ENCODE measurements at places on chromosomes 1 and 21.

DNA sequence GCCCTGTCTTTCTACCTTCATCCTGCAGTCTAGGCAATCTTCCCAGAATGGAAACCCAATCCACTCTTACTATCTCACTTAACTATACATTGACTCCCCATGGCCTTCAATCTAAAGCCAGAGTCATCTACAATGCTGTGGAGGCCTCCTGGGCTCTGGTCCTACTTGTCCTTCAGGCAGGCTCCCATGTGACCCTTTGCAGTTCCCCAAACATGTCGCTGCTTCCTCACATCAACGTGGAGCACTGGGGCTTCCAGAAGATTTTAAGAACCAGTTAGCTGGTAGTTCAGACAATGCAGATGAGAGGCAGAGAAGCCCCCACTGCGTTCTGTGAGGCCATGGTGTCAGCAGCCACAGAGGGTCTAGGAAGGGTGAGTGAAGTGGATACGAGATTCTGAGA, 18.6 kb downstream of the LYPD8 start:
- DNase-seq: no peak

DNA sequence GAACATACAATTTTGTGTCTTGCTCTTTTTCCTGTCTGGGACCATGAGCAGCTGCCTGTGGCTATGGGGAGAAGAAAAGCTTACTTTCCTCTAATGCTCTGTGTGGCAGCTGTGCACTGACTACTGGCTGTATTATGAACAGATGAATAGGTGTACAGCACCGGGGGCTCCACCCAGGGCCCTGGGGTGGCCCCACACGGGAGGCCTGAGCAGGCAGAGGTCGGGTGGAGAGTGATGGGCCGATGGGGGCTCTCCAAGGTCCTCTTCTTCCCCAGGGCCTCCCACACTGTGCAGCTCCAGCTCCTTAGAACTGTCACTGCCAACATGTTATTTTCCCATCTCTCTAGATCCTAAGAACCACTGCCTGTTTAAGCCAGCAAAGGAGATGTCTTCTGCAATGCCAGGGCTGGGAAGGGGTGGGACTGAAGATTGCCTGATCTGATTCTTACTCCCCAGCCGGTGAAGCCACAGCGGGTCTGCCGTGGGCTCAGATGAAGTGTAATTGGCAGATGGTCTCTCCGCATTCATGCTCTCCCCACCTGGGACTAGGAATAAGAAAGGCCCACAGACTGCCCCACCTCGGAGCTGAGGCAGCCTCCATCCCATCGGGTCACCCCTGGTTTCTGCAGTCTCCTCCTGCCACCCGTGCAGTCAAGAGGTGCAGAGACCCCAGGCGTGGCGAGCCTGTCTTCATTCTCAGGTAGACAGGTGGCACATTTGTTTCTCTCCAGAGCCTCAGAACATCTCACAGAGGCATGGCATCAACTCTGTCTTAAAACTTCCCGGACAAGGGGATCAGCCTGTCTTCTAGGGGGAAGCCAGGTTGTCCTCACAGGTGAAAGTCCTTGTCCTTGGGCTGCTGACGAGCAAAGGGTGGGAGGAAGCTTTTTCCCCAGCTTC, 186.5 kb upstream of the GALNT2 start:
- DNase-seq: no peak

- no peak for DNase-seq
Measured at GRCh38 chr21:46626536-46626935, 8.9 kb upstream of the PRMT2 start.

DNA sequence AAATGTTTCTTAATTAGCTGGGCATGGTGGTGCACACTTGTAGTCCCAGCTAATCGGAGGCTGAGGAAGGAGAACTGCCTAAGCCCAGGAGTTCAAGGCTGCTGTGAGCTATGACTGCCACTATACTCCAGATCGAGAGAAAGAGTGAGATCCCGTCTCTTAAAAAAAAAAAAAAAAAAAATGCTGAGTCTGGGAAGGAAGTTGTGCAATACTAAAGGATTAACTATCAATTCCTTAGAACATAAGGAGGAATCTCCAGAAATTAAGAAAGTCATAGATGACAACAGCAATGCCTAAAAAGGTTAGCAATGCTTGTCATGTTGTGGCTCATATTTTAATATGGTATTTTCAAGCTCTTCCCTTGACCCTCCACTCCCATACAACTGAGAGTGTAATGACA, 5.3 kb downstream of the LUZP1 start:
- no peak for DNase-seq

GRCh38 chr21:16777041-16777720, 735.7 kb upstream of the CXADR start:
- no peak for DNase-seq

DNA sequence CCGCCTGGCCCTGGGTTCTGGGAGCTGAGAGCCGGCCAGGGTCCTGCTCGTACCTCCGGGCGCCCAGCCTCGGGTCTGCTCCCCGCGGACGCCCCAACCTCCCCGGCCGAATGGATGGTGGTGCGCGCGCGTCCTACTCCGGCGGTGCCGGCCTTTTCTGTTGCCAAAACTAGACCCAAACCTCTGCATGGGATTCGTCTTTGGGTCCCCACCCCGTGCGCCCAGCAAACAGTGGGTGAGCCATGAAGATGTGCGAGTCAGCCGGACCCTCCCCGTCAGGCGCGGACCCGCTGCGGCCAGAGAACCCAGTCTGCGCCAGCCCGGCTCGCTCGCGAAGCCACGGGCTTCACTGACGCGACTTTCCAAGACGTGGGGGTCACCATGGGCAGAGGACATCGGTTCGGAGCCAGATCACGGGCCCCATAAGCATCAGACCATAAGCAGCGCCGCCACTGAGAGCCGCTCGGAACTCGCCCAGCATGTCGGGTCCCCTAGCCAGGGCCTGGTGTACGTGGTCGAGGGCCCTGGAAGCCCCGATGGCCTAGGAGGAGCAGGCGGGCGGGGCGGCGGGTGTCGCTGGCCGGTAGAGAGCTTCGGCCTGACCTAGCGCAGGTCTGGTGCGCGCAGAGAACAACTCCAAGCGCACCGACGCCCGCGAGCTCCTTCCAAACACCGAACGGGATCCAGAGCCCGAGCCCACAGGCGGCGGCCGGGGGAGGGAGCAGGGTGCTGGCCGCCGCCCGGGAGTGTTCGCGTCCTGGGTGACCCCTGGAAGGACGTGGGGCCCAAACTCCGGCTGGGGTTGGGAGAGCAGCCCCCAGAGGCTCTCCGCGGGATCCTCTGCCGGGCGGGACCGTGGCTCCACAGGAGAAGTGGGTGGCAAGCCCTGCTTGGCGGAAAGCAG, 1.0 kb upstream of the TP73 start:
- DNase-seq: no peak

DNA sequence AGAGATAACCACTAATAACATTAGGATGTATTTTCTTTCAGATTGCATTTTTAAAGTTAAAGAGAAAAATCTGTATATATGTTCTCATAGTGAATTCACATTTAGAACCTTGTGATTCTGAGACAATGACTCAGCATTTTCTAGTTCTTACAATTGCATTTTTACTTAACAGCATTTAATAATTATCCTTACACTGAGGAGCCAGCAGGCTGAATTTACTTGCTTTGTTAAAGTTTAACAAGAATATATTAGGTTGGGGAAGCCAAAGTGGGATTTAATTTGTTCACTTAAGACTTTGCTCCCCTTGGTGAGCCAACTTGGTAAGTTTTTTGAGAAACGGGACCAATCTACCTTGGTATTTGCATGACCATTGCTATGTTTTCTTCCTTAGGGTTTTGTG, 4.5 kb downstream of the PATJ start:
- no peak for DNase-seq

DNA sequence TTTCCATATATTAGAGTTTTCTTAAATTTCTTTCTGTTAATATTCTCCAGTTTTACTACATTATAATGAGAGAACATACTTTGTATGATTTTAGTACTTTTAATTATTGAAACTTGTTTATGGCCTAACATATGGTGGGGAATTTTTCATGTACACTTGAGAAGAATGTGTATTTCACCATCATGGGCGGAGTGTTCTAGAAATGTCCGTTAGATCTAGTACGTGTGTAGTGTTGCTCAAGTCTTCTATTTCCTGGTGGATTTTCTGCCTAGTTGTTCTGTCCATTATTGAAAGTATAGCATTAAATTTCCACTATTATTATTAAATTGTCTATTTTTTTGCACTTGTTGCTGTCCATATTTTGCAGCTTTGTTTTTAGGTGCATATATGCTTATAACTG, 64.0 kb upstream of the RGS21 start:
- no peak for DNase-seq

DNA sequence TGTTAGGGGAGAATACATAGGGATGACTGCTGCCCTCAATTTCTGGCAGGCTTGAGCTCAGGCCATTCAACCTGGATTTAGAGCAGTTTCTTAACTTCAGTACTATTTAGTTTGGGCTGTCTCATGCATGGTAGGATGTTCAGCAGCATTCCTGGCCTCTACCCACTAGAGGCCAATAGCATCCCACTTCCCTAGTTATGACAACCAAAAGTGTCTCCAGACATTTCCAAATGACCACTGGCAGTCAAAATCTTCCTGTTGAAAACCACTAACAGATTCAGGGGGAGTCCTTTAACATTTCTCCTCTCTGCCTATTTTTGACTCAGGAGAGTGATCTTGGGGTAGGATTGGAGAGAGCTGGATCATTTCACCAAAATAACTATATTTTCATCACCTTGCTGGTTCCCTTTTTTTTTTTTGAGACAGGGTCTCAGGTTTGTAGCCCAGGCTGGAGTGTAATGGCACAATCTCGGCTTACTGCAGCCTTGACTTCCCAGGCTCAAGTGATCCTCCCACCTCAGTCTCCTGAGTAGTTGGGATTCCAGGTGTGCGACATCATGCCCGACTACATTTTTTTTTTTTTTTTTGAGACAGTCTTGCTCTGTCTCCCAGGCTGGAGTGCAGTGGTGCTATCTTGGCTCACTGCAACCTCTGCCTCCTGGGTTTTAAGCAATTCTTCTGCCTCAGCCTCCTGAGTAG, 8.7 kb downstream of the GNAT2 start:
- no peak for DNase-seq

- no peak for DNase-seq
Measured at GRCh38 chr21:28799926-28800325, 192.8 kb downstream of the LTN1 start.

GRCh38 chr1:82329226-82329625, 528.5 kb downstream of the ADGRL2 start:
- no peak for DNase-seq

DNA sequence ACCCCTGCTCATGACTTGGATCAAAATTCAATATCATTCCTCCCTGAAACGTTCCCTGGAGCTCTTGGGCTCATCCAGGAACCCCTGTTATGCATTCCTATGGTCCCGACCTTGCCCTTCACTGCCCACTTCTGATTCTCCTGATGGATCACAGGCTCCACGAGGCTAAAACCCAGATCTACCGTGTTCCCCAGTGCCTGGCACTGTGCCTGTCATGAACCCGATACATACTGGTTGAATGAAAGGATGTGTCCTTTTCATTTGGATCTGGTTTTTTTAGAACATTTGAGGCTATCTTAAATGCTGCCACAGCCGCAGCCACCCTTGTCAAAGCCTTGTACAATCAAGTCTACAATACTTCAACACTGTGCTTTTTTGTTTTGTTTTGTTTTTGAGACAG, 22.2 kb upstream of the OPRD1 start:
- no peak for DNase-seq

DNA sequence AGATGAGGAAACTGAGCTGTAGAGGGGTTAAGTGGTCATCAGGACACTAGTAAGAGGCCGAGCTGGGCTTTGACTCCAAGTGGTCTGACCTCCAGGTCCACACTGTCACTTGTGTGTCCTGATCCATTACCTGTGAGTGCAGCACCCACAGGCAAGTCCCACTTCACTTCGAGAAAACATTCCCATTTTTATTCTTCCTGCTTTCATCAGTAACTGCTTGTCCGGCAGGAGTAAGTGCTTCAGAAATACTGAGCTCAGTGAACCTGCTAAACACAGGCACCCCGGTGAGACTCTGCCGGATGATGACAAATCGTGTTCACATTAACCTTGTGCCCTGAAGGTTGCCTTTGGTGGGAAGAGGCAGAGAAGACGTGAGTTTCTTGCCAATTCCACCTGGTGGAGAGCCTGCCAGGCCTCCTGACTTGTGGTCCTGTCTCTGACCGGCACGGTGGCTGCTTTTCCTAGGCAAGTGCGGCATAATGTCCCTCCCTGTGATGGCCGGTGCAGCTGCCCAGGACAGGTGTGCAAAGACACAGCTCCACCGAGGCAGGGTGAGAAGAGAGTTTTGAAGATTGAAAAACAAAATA, 29.4 kb downstream of the ZBTB18 start:
- DNase-seq: no peak

- DNase-seq: no peak
Measured at GRCh38 chr21:32304998-32305397, 6.3 kb downstream of the MRAP start.

DNA sequence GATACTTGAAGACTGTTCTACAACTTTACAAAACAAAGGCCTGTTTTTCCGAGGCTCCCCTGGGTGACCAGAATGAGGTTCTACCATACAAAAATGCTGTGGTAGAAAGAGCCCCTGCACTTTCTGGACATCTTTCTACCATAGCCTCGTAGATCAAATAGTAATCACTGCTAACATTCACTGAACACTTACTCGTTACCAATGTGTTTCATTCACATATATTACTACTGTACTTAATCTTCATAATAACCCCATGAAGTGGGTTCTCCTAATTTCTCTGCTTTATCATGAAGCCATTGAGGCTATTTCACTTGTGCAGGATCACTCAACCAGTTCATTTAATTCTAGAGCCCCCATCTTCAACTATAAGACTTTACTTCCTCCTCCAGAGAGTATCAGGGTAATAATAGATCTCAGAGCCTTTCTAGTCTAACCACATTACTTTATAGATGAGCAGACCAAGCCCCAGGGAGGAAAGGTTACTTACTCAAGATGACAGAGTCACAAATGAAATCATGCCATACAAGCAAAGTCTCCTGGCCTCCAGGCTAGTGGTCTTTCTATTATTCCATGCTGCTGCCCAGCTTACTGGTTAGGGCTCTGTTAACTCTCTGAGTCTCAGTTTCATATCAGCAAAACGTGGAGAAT, 46.7 kb upstream of the OSBPL9 start:
- no peak for DNase-seq

DNA sequence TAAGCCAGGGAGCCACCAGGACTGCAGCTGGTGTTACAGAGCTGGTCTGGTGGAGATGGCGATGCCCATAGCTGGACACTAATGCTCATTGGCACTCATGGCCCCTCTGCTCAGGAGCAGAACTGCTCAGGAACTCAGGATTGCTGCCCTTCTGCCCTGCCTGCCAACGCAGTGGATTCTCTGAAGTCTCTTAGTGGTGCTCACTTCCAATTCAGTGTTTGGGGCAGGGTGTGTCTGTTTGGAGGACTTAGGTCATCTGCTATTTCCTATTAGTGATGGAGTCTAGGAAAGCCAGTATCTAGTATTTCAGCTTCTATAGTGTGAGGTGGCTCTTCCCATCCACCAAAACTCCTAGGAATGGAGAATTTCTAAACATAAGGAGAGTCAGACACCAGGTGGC, 29.1 kb downstream of the S100A10 start:
- no peak for DNase-seq

- no peak for DNase-seq
Measured at GRCh38 chr21:17003258-17003615, 509.6 kb upstream of the CXADR start.

GRCh38 chr1:192846950-192847349, 38.1 kb downstream of the RGS2 start:
- DNase-seq: no peak

GRCh38 chr1:1371746-1372711, 3.0 kb downstream of the AURKAIP1 start:
- DNase-seq: peak; percentile 71
